ENCODE measurements at places on chromosomes 7 and 10. TPM values are rescaled to one million over a fixed set of nuclear protein-coding genes. Genes with fewer than 3 reads are reported as not detected.

The KIAA1549 gene
- 11.6 TPM for total RNA-seq

DNA sequence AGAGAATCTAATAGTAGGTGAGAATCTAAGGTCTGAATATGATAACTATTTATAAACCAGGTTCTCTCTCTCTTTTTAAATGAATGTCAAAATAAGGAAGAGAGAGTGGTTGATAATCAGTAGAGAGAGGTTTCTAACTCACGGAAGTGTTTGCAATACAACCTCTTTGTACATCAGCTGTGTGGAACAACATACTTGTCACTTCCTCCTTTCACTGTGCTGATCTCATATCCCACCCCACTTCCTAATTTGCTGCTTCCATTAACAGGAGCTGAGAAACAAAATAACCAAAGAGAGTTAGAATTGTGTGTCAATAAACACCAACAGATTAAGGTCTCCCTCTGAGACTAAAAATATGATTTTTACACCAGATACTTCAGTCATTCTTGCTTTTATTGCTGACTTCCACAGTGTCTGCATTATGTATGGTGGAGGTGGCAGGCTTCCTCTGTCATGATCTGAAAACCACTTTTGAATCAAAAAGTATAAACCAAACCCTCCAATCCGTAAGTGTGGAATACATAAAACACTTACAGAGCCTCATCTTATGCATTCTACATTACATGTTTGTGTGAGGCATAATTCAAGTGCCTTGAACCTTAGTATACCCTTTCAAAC, 25.0 kb downstream of the CACUL1 start:
- DNase-seq = no peak

- DNase-seq = no peak
Measured at GRCh38 chr10:75166623-75166972, 44.0 kb upstream of the VDAC2 start.

The CTTNBP2 gene
- 26.8 TPM for total RNA-seq

DNA sequence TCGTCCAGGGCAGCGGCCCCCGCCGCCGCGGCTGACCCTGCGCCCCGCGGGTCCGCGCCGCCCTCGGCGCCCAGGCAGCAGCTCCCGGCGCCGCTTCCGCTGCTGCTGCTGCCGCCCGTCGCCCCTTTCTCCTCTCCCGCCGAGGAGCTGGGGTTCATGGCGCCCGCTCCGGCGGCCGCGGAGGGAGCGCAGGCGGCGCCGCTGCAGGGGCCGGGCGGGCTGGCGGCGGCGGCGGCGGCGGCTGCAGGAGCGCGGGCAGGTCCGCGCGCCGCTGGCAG, 286 bp downstream of the DGKI start:
- DNase-seq = no peak

GRCh38 chr7:132171130-132171576, 405.1 kb downstream of the PLXNA4 start:
- DNase-seq = no peak

The EXOSC1 gene
- total RNA-seq = 63.6 TPM

DNA sequence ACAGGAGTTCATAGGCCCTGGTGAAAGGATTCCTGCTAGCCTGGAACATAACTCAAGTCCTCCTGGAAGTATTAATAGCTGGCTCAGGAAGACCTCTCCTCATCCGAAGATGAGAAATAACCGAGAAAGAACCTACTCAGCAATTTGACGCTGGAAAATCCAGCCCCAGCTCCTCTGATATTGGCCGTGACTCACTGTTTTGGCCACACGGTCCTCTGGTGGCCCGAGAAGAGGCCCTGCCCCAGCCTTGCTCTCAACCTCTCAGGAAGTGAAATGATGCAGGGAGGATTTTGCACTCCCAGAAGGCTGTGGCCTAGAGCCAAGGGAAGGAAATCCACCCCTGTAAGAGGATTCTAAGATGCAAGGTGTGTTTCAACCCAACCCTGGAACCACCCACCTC, 121.6 kb downstream of the MTPAP start:
- no peak for DNase-seq

All from GM23338 (cell line).